ENCODE measurements at places on chromosomes 5 and 9.

- no peak for DNase-seq
Measured at GRCh38 chr9:119963258-119963797, 594.1 kb upstream of the BRINP1 start.

DNA sequence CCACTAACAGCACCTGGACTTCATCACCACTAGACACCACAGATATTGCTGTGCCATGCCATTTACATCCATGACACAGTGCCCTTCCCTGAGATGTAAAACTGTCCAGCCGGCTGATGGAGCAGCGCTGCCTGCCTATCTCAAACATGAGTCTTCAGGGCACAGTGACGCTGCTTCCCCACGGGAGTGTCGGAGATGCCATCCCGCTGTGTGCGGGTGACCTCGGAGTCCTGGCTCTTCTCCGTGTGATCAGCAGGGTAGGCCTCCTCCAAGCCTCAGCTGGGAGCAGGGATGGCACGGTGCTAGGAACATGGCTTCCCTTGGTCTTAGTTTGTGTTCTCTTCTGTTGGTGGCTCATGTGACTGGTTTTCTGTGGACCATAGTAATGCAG, 130.3 kb upstream of the FAM120A start:
- no peak for DNase-seq

DNA sequence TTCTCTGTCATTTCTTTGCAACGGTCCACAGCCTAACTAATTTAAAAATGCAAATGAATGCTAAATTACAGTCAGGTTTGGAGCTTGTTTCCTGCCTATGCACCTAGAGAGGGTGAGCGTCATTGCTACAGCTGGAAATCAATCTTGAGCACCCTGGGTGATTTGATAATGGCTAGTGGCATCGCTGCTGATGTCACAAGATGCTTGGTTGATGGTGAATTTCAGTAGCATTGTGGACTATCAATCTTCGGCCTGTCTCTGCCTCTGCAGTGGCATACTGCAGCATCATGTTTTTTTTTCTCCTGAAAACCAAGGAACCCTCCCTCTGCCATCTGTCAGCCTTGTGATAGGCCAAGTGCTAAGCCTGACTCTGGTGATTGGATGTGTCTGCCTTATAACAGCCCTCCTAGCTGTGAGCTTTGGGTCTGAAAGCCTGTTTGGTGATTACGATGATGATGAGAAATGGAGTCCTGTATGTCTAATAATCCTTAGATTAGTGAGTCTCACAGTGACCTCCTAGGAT, 75.3 kb downstream of the NMUR2 start:
- DNase-seq, result no peak

GRCh38 chr5:16550316-16550952, 66.4 kb downstream of the RETREG1 start:
- DNase-seq, result no peak

GRCh38 chr9:123048748-123049147, 15.3 kb downstream of the GPR21 start:
- DNase-seq, result peak; percentile 32

- DNase-seq, result no peak
Measured at GRCh38 chr5:73623060-73623459, 2.9 kb upstream of the ARHGEF28 start.

DNA sequence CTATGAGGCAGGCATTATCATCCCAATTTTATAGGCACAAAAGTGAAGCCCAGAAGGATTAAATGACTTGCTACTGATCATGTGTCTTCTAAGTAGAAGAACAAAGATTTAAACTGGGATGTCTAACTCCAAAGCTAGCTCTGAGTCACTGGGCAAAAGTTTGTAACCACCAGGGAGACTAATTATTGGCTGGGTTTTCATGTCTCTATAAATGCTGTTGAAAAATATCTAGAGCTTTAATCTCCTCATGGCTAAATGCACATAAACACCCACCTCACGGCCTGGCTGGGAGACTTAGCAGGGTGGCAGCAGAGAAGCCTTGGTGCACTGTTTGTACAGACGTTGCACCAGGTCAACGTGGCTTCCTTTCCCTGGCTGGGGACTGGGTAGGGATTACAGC, 144.6 kb downstream of the MELK start:
- no peak for DNase-seq

- no peak for DNase-seq
Measured at GRCh38 chr9:2486988-2487387, 134.6 kb upstream of the VLDLR start.

DNA sequence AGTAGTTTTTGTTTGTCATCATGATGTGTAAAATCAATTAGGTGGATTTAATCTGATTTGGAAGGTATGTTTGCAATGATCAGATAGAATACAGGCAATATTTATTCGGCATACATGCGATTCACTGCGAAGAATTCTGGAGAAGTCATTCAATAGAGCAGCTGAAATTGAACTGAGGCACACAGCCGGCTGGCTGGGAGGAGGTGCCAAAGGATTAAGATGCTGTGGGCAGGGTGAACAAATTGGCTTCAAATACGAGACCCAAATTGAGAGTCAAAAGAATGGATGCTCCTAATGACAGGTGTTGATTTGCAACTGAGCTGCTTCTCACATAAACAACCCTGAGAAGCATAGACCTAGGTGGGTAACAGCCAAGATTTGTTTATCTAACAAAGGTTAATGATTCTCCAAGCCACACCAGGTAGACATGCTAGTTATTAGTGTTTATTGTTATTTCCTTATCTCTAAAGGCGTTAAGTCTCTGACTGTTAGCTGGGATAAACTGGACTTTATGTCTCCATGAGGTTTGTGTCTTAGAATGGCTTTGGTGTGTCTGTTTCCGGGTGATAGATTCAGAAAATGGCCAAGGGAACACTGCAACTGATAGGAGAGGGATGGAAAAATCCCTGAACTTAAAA, 55.3 kb upstream of the CLINT1 start:
- DNase-seq, result peak; percentile 14

- no peak for DNase-seq
Measured at GRCh38 chr5:157745041-157745456, 1.5 kb downstream of the LSM11 start.

DNA sequence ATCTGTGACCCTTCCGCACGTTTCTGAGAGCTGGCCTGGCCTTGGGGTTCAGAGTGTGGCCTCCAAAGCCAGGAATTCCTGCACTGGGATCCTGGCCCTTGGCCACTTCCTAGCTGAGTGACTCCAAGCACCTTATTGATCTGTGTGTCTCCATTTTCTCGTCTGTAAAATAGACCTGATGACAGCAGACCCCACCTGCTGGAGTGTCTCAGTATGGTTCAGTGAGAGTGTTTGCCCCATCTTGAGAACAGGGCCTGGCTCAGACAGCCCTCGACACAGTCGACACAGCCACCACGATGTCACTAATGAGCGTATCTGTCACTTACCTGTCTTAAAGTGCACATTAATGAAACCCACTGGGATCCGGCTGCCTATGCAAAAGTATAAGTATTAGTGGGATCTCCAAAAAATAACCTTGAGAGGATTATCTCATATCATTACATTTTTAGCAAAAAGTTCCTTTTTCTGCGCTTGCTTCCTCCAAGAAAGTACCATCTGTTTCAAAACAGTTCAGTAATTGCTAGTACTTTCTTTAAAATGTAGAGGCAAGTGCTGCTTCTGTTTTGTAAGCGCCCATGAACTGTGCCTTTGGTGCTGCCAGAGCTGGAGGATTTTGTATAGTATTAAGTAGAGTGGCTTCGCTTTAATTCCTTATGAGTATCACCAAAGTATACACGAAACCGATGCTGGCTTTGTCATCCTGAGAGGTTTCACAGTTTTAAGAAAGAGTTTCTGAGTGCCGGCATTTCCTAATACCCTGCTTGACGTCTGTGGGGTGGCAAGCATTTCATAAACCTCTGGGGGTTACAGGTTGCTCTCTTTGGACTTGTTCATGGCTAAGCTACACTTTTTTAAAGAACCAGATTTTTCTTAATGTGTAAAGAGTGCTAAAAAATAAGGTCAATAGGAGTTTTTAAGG, 31.7 kb downstream of the UBE2QL1 start:
- DNase-seq, result no peak

GRCh38 chr5:121174351-121174750, 677.3 kb upstream of the FTMT start:
- no peak for DNase-seq

GRCh38 chr5:7784683-7785380, 66.1 kb downstream of the CFAP90 start:
- DNase-seq, result no peak

DNA sequence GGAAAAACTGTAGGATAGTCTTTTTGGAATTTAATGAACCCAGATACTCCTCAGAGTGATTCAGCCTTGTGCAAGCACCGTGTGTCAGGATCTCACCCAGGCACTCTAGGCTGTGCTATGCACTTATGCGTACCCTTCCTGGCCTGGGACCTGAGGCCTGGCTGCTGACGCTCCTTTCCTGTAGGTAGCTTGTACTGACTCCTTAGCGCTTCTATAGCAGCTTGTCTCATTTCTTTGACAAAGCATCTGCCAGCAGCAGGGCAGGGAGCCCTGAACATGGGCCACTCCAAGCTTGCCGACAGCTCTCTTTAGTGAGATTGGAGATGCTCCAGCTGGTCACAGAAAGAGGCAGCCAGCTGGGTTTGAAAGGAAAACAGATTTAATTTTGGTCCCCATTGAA, 147.3 kb downstream of the SGCD start:
- no peak for DNase-seq

- DNase-seq, result peak; percentile 13
Measured at GRCh38 chr9:119004618-119004990, 364.6 kb downstream of the BRINP1 start.

- no peak for DNase-seq
Measured at GRCh38 chr5:131394128-131394527, 130.3 kb downstream of the CDC42SE2 start.

- DNase-seq, result no peak
Measured at GRCh38 chr5:67976891-67977601, 238.5 kb upstream of the PIK3R1 start.

DNA sequence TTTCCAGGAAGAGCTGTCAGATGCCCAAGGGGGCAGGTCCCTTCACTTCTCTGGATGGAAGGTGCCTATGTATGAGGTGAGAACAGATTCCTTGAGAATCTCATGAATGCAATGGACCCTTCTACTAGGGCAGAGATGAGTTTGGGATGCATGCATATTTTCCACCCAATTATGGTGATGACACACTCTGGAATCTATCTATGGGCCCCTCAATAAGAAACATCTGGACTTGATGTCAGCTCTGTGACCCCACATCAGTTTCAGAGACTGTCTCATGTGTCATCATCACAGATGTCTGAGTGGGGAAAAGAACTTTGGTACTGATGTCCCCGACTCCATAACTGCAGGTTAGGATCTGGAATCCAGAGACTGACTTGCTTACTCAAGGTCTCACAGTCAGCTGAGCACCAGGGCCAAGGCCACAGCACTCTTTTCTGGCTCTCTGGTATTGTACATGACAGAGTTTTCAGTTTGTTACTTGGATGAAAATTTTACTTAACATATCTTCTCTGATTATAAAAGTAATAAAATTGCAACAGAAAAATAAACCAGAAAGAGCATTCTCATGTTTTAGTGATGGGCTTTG, 177.0 kb downstream of the DCP2 start:
- no peak for DNase-seq

DNA sequence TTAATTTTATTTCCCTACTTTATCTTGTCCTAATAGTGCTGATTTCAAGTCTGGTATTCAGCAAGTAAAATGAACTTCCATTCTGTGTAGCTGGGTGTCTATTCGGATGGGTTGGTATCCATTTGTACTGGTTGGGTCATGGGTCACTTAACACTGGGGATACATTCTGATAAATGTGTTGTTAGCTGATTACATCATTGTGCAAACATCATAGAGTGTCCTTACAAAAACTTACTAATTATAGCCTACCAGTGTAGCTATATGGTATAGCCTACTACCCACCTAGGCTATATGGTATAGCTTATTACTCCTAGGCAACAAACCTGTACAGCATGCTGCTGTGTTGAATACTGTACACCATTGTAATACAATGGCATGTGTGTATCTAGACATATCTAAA, 1373.7 kb upstream of the DMAC1 start:
- DNase-seq, result no peak

DNA sequence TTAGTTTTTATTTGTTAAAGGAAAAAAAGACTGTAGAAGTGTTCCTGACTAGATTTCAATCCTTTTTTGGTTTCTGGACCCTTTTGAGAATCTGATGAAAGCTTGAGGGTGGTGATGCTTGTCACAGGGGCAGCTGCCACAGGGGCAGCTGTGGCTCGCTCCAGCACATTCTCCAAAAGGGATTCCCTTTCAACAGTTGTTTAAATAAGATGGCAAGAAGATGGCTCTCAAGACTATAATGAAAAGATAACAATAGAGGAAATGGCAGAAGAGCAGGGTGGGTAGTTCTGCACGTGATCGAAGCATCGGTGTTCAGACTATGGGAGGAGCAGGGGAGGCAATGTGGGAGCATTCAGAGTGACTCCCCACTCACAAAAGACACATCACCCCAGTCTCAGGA, 46.5 kb upstream of the TNFAIP8 start:
- DNase-seq, result no peak

DNA sequence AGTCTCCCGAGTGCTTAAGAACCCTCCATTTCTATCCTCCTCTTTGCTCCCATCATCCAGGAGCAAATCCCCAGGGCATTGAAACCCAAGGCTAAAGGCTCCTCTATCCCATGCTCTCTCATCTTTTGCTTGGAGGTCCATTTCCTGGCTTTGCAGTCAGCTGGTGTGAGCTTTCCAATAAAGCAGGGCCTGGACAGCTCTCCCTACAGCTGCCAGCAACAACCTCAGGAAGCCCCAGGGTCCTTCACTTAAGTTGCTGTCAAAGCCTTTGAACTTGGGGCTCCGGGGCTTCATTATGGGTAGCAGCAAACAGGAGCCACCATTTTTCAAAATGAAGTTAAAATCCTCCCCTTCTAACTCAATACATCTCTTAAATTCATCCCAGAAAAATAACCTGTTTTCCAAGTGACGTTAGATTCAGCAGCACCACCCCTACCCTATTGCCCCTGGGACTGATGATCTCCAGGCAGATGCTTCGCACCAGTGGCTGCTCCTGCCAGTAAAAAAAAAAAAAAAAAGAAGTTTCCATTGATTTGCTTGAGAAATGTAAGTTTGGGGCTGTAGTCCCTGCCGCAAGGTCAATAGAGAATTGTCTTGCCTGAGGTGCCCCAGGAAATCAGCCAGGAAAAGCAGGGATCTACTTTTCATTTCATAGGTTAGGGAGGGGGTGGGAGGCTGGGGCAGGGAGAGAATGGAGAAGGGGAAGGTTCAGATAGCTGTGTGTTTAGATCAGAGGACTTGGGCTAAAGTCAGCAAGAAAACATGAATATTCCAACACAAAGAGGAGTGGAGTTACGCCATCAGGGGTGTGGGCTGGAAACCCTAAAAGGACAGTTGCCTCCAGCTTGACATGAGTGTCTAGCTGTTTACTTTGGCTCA, 83.8 kb upstream of the IL6ST start:
- DNase-seq, result no peak

- DNase-seq, result no peak
Measured at GRCh38 chr9:131776473-131776872, 36.6 kb upstream of the RAPGEF1 start.

DNA sequence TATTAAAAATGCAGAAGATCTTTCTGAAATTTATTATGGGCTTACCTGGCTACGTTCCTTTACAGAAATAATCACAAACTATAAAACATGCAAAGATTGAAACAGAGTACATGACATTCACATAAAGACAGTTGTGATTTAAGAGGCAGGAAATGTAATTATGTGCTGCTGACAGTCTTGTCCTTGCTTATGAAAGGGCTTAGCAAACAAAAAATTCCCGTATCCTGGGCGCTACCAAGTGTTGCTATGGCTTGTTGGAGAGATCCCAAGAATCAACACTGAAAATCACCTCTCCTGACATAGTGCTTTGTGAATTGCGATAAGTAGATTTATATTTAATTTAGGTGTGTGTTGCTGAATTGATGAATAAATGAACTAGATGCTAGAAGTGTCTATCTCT, 352.5 kb upstream of the C9orf72 start:
- peak; percentile 19 for DNase-seq

- DNase-seq, result peak; percentile 91
Measured at GRCh38 chr5:74200560-74200959, 440.0 kb downstream of the ENC1 start.
